ENCODE measurements at places on chromosomes 5 and 9. TPM values are rescaled to one million over a fixed set of nuclear protein-coding genes. Genes with fewer than 3 reads are reported as not detected.

GRCh38 chr5:150542933-150543445, 35.1 kb downstream of the NDST1 start:
- H3K4me3 ChIP-seq = no peak overlapping the region
- no peaks in the 10 kb centered on the region for H3K27me3 ChIP-seq
- no peaks in the 10 kb centered on the region for H3K4me1 ChIP-seq
- H3K27ac ChIP-seq = no peak overlapping the region

PRR7 gene
- total RNA-seq = 5.3 TPM

DNA sequence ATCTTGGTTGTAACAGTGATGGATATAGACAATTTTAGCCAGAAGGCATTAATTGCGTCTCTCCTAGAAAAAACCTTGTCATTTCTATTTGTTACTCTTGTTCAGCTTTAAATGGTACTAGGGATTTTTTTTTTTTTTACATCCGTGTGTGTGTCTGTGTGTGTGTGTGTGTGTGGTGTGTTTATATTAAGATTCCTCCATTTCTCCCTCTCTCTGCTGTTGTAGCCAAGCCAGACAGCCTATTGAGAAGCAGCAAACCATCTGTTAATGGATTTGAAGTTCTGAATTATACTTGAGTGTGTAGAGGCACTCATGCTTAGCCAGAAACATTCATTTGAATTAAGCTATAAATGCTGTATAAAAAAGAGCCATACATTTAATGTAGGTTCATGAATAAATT, 72.3 kb downstream of the SLF1 start:
- peaks cover 9% of the 10 kb centered on the region for H3K4me1 ChIP-seq
- H3K4me3 ChIP-seq = no peak overlapping the region
- no peak overlapping the region for H3K27ac ChIP-seq
- H3K27me3 ChIP-seq = no peaks in the 10 kb centered on the region
- DNase-seq = no peak
- peaks cover 33% of the 10 kb centered on the region for H3K36me3 ChIP-seq

GRCh38 chr9:136488247-136489214, 5.7 kb upstream of the SEC16A start:
- no peaks in the 10 kb centered on the region for H3K27me3 ChIP-seq
- no peak overlapping the region for H3K27ac ChIP-seq
- DNase-seq = peak; percentile 78
- H3K36me3 ChIP-seq = no peaks in the 10 kb centered on the region
- H3K4me1 ChIP-seq = peaks cover 6% of the 10 kb centered on the region

INSL4 gene
- not detected for total RNA-seq

All from activated CD8-positive, alpha-beta memory T cell treated with anti-CD3 and anti-CD28 coated beads, Interleukin-2, amount 10 ng/mL, durations not matched to agents 7 days and 5 days (primary cell).